Stimulated activated CD4-positive, alpha-beta T cell treated with anti-CD3 and anti-CD28 coated beads, Interleukin-12 subunit alpha, Interleukin-12 subunit beta, amount 100 ng/mL, for 24 hours (primary cell): ENCODE measurements at places on chromosomes 6 and 20.

- DNase-seq, result no peak
These were observed 617 bp upstream of the TSPYL1 start for GRCh38 chr6:116280161-116280932.

DNA sequence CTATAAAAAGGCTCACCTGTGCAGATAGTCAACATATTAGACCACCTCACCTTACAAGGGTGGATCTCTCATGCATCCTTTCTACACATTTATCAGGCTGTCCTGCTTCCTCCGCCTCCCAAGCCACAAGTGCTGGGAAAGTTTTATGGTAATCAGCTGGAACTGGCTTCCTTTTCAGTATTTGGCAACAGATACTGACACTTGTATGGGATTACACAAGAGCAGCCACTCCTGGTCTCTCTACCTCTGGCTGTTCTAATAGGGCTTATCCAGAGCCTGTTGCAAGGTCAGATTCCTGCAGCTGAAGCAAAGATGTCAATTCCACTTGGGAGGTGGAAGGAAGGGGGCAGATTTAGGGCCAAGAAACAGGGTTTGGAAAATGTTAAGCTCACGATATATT is 503 bp upstream of the GPLD1 start:
- DNase-seq, result no peak

- no peak for DNase-seq
These were observed 157.9 kb upstream of the MARCKS start for GRCh38 chr6:113699239-113699638.

DNA sequence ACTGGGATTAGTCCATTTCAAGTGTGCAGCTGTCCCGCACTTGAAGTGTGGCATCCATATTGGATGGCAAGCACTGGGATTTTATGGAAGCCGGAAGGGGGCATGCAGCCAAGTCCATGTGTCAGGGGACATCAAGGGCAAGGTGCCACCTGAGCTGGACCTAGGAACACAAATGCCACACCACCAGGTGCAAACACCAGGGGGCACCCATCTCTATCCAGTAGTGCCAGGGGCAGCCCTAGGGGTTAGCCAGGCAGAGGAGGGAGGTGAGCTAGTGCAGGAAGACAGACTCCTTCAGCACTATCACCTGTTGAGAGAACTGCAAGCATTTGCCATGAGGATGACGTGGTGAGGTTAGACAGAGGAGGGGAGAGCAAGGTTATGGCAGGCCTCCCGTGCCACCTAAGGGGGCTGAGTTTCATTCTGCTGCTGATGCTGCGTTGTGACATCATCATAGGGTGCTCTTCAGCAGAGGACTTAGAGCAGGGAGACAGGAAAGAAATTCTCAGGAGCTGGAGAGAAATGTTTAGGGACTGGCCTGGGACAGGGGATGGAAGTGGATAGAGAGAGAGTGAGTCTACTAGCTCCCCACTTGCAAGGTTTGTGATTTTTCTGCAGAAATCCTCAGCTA is 192.6 kb upstream of the SLC24A3 start:
- no peak for DNase-seq

DNA sequence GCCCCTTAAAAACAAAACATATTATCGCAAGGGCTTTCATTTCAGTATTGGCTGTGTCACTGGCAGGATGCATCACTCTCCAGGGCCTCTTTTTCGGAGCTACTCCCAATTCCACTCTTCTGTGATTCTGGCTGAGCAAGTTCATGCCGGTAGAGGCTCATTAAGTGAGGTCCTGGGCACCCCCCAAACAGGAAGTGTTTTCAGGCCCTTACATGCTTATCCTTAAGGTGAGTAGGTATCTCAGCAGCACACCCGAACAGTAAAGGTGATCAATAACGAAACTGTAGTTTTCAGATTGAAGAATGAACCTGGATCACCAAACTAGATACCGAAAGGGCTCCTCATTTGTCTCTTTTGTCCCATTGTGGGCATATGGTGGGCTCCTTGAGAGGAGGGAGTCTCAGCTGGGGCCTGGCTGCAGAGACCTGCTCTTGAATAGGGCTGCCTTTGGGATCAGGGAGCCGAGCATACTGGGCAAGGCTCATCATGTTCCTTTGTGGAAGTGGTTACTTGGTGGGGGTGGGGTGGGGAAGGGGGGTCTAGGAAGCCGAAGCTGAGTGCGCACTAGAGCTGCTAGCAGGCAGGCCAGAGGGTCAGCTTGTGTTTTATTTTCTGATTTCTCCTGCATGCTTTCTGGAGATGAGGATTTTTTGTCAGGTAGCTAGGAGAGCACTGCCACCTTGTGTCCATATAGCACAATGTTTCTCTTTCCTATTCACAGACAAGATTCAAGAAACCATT is 65.2 kb downstream of the CDS2 start:
- DNase-seq, result no peak

DNA sequence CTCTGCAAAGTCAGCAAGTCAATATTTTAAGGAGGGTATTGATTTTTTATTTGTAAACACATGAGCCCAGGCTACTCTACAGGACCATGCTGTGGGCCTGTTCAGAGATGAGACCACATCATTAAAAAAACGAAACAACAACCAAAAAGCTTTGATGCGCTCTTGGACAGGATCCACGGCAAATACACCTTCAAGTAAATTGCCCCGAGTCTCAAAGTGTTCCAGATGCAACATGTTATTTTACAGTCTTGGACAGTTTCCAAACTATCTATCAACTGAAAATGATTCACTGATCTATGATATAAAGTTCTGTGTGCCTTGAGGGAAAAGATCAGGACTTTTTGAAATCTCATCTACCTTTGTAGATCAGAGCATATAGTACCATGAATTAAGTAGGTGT is 25.8 kb upstream of the CARMIL1 start:
- DNase-seq, result no peak
